RWPE1 (cell line): ENCODE measurements at places on chromosomes 13 and 19.

- no peak for DNase-seq
Observed at GRCh38 chr19:51654783-51655182, 8.2 kb upstream of the SIGLEC14 start.

GRCh38 chr13:80121038-80121437 lies 219.9 kb downstream of the SPRY2 start:
- DNase-seq, result no peak

DNA sequence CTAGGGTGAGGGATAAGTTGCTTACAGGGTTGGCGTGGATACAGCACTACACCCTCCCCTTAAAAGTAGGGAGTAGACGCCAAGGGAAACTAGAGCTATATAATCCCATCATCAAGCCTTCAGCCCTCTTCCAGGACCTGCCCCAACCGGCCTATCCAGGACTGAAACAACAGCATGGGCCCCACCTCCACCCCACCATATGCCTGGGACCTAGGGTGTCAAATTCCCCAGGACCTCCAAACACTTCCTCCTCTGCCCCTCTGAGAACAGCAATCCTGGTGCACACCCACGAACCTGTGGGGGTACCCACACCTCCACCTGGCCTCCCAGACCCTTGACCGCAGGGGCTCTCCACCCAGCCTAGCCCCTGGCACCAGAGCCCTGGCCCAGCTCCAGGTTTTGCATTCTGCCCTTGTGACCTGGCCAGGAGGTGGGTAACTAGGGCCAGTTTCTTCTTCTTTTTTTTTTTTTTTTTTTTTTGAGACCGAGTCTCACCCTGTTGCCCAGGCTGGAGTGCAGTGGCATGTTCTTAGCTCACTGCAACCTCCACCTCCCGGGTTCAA lies 1.4 kb upstream of the CYP2F1 start:
- DNase-seq, result no peak

- no peak for DNase-seq
Observed at GRCh38 chr13:69975496-69975895, 132.1 kb upstream of the ATXN8OS start.

GRCh38 chr13:77359171-77359570 lies 32.3 kb upstream of the MYCBP2 start:
- DNase-seq, result no peak
